ENCODE measurements at places on chromosomes 2 and 18. TPM values are rescaled to one million over a fixed set of nuclear protein-coding genes. Genes with fewer than 3 reads are reported as not detected.

Gene CPLX4
- total RNA-seq = not detected

GRCh38 chr18:58993260-58993659, 128.6 kb downstream of the ZNF532 start:
- H3K27ac ChIP-seq = peak overlapping the region; percentile 92
- DNase-seq = peak; percentile 94
- peaks cover 55% of the 10 kb centered on the region for H3K4me1 ChIP-seq

Gene DPP4
- total RNA-seq = 23.3 TPM

GRCh38 chr18:79750980-79751571, 46.7 kb upstream of the KCNG2 start:
- H3K4me3 ChIP-seq = no peak overlapping the region
- no peaks in the 10 kb centered on the region for H3K4me1 ChIP-seq
- H3K27ac ChIP-seq = no peak overlapping the region
- DNase-seq = no peak

GRCh38 chr2:46073540-46074046, 223.6 kb upstream of the EPAS1 start:
- peak overlapping the region; percentile 96 for H3K27ac ChIP-seq
- H3K4me1 ChIP-seq = peaks cover 43% of the 10 kb centered on the region
- peak overlapping the region; percentile 52 for H3K4me3 ChIP-seq
- H3K27me3 ChIP-seq = no peaks in the 10 kb centered on the region
- H3K36me3 ChIP-seq = no peaks in the 10 kb centered on the region

- no peaks in the 10 kb centered on the region for H3K36me3 ChIP-seq
- H3K4me3 ChIP-seq = peak overlapping the region; percentile 31
- no peaks in the 10 kb centered on the region for H3K27me3 ChIP-seq
Measured at GRCh38 chr2:39723946-39724827, 54.9 kb downstream of the THUMPD2 start.

DNA sequence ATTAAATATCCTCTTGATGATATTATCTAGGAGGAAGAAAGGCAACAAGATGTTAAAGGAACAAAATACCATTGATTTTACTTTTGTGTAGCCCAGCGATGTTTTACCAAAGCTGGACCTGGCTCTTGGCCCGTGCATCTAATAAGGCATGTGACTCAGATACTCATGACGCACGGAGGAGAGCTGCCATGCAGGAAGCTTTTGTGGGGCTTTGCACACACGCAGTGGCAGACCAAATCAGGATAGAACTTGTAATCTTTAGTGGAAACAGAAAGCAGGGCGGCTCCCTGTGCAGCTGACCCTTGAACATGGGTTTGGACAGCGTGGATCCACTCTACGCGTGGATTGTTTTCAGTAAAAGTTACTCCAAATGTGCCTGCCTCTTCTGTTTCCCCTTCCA, 190.0 kb downstream of the NAPG start:
- DNase-seq = peak; percentile 58
- no peaks in the 10 kb centered on the region for H3K4me1 ChIP-seq
- no peak overlapping the region for H3K4me3 ChIP-seq
- H3K36me3 ChIP-seq = no peaks in the 10 kb centered on the region
- H3K27me3 ChIP-seq = peaks cover 63% of the 10 kb centered on the region

DNA sequence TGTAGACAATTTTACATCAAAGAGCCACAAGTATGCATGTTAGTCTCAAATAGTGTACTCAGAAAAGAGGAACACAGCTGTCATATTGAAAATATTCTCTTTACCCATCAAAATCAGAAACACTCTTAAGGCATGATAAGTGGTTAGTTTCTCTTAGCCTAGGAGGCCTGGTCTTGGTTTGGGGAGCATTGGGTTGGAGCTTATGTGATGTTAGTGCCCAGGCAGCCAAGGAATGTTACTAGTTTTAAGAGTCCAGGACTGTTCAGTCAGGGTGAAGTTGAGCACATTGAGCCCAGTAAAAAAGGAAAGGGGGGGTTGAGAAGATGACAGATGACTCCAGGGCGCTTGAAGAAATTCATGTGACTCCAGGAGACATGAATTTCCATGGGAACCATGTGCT, 340.6 kb downstream of the HRH4 start:
- H3K27me3 ChIP-seq = peaks cover 28% of the 10 kb centered on the region
- no peak for DNase-seq
- peaks cover 10% of the 10 kb centered on the region for H3K4me1 ChIP-seq
- no peaks in the 10 kb centered on the region for H3K36me3 ChIP-seq
- no peak overlapping the region for H3K4me3 ChIP-seq

GRCh38 chr2:12979066-12979465, 262.3 kb downstream of the TRIB2 start:
- H3K4me1 ChIP-seq = no peaks in the 10 kb centered on the region
- H3K27ac ChIP-seq = no peak overlapping the region
- H3K4me3 ChIP-seq = no peak overlapping the region
- H3K27me3 ChIP-seq = no peaks in the 10 kb centered on the region
- no peaks in the 10 kb centered on the region for H3K36me3 ChIP-seq
- DNase-seq = no peak

DNA sequence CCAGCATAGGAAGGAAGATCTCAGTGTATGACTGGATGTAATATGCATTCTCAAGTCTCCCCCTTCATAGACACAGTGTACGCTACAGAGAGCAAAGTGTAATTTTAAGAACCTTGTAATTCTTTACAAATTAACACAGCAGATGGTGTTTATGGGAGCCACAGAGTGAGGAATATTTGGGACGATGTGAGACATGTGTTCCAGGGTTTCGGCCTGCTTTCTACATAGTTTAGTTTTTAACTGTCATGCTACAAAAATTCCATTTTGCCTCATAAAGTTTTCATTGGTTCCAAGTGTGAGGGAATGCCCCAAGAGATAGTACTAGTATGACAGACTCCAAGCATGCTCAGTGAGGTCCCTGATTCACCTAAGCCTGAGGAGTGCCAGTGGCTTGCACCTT, 76.2 kb upstream of the LRRTM1 start:
- H3K36me3 ChIP-seq = no peaks in the 10 kb centered on the region
- H3K27ac ChIP-seq = no peak overlapping the region
- H3K4me3 ChIP-seq = no peak overlapping the region
- H3K27me3 ChIP-seq = no peaks in the 10 kb centered on the region
- no peaks in the 10 kb centered on the region for H3K4me1 ChIP-seq
- no peak for DNase-seq

DNA sequence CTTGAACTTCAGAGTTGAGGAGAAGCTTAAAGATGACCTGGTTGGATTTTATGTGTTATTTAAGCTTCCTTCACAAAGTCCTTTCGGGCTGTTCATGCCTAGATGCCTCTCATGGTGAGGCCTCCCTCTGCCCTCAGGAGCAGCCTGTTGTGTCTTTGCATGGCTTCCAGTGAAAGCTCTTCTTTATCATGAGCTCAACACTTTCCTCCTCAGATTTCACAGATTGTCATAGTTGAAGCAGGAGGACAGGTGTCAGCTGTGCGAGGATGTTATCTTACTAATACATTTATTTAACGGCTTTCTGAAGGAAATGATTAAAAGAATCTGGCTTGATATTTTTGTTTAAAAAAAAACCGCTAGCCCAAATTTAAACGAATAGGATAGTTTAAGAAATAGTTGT, 48.8 kb upstream of the ITSN2 start:
- no peaks in the 10 kb centered on the region for H3K36me3 ChIP-seq
- peaks cover 4% of the 10 kb centered on the region for H3K4me1 ChIP-seq
- no peaks in the 10 kb centered on the region for H3K27me3 ChIP-seq

- H3K4me3 ChIP-seq = peak overlapping the region; percentile 37
- DNase-seq = peak; percentile 94
- H3K27ac ChIP-seq = peak overlapping the region; percentile 97
Measured at GRCh38 chr2:53403792-53404413, 363.7 kb upstream of the CHAC2 start.

DNA sequence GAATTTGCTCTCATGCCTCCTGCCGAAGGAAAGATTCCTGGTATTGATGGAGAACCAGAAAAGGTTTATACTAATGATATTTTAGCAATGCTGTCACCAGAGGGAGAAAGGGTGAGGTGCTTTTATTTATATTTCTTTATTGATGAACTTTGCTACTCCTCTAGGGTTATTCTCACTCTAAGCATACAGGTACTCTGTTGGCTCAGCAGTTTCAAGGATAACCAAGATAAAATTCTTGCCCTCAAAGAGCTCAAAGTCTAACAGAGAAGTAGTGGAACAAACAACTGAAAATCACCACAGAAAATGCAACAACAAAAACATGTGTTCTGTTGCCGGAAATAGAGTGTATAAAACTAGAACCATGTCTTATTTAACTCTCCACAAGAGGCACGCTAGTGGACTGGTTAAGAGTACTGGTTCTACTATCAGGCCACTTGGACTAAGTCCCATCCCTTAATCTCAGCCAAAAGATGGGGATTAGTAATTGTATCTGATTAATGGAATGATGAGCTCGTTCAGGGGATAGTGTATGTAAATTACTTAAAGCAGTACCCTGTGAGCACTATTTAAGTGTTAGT, 103.6 kb downstream of the DNAH6 start:
- H3K27ac ChIP-seq = no peak overlapping the region
- no peaks in the 10 kb centered on the region for H3K4me1 ChIP-seq
- no peak for DNase-seq
- no peaks in the 10 kb centered on the region for H3K36me3 ChIP-seq

Gene TMEM200C
- total RNA-seq = 6.5 TPM

Gene DSG4
- 0.04 TPM for total RNA-seq

DNA sequence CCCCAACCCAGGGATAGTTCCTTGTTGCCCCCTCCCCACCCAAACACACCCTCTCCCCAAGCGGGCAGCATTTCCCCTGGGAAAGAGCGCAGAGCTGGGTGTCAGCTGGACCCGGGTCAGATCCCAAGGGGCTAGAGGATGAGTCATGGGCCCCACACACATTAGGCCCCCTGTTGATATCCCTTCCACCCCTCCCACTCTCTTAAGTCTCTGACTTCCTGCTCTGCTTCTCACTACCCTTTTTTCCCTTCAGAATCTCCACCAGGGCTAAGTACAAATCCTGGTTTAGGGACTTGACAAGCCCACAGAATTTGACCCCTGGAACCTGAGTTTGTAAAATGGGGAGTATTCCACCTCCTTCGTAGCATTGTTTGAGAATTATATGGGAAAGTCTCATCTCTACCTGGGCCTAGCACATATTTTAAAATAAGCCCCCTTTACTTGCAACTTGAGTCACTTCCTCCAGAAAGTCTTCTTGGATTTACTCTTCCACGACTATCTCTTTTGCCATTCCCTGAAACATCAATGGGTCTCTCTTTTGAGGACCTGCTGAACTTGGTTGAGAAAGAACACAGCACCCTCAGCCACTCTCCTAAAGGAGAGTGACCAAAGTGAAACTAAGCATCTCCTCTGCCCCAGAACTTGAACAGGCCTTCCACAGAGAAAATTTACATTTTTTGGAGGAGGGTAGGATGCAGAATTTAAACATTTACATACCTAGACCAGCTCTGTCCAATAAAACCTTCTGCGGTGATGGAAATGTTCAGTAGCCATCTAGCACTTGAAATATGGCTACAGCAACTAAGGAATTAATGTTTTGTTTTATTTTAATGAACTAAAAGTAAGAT, 4.7 kb downstream of the RTKN start:
- no peak overlapping the region for H3K4me3 ChIP-seq
- H3K4me1 ChIP-seq = peaks cover 21% of the 10 kb centered on the region
- peaks cover 16% of the 10 kb centered on the region for H3K36me3 ChIP-seq
- no peaks in the 10 kb centered on the region for H3K27me3 ChIP-seq
- no peak overlapping the region for H3K27ac ChIP-seq

DNA sequence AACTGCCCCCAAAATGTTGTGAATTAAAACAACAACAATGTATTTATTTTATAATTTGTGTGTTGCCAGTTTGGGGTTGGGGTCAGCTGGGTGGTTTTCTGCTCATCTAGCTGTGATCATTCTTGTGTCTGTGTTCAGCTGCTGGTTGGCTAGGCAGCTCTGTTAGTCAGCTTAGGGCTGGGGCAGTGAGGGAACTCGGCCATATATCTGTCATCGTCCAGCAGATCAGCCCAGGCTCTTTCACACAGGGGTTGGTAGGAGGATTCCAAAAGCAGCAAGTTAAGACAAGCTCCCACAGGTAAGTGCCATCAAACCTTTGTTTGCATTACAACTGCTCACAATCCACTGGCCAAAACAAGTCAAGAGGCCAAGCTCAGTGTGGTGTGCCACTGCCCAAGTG, 121.5 kb downstream of the LPIN1 start:
- no peaks in the 10 kb centered on the region for H3K27me3 ChIP-seq
- peak; percentile 4 for DNase-seq
- no peaks in the 10 kb centered on the region for H3K36me3 ChIP-seq
- H3K4me1 ChIP-seq = peaks cover 10% of the 10 kb centered on the region

DNA sequence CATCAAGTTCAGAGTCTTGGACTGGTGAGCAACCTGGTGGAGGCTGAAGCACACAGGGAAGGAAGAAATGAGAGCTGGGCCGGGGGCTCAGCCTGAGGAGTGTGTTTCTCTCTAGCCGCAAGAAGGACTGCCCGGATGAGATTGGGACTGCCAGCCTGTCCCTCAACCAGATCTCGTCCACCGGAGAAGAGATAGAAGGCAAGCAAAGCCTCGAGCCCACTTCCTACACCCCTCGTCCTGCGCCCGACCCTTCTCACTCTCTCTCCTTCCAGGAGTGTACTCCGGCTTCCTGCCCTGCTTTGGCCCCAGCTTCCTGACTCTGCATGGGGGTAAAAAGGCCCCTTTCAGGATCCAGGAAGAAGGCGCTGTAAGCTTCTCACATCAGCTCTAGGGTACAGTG, 26.2 kb downstream of the FER1L5 start:
- no peak for DNase-seq
- H3K4me1 ChIP-seq = peaks cover 14% of the 10 kb centered on the region
- no peak overlapping the region for H3K27ac ChIP-seq

DNA sequence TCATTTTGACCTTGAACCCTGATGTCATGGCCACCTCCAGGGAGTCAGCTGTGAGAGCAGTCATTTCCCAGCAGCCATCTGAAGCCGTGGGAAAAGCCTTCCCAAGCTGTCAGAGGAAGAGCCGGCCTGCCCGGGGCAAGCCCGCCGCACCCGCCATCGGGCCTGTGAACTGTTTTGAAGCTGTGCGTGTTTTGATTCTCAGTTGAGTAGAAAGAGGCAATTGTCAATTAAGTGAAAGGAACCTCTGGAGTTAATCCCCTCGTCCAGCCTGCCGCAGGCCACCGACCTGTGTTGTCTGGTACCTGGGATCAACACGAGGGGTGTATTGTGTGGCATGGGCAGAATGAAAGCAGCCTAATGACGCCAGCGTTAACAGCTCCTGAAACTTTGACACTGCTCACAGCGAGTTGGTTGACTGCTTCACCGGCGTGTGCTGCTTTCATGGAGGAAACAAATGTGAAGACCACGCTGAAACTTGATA, 318.4 kb downstream of the AGAP1 start:
- no peak overlapping the region for H3K4me3 ChIP-seq
- peaks cover 9% of the 10 kb centered on the region for H3K36me3 ChIP-seq
- no peaks in the 10 kb centered on the region for H3K27me3 ChIP-seq
- H3K4me1 ChIP-seq = no peaks in the 10 kb centered on the region
- no peak for DNase-seq
- H3K27ac ChIP-seq = no peak overlapping the region

GRCh38 chr2:210188755-210189154, 17.5 kb upstream of the KANSL1L start:
- no peak overlapping the region for H3K4me3 ChIP-seq
- no peaks in the 10 kb centered on the region for H3K36me3 ChIP-seq

- H3K27me3 ChIP-seq = no peaks in the 10 kb centered on the region
- no peak for DNase-seq
- H3K36me3 ChIP-seq = no peaks in the 10 kb centered on the region
- H3K4me1 ChIP-seq = peaks cover 52% of the 10 kb centered on the region
- peak overlapping the region; percentile 52 for H3K27ac ChIP-seq
Measured at GRCh38 chr2:151052850-151053660, 208.6 kb downstream of the RBM43 start.

Gene NT5C1B
- not detected for total RNA-seq

All from PC-3 (cell line).